Cortex of kidney (tissue), 1 donor: ENCODE measurements at places on chromosomes 3 and 15.

DNA sequence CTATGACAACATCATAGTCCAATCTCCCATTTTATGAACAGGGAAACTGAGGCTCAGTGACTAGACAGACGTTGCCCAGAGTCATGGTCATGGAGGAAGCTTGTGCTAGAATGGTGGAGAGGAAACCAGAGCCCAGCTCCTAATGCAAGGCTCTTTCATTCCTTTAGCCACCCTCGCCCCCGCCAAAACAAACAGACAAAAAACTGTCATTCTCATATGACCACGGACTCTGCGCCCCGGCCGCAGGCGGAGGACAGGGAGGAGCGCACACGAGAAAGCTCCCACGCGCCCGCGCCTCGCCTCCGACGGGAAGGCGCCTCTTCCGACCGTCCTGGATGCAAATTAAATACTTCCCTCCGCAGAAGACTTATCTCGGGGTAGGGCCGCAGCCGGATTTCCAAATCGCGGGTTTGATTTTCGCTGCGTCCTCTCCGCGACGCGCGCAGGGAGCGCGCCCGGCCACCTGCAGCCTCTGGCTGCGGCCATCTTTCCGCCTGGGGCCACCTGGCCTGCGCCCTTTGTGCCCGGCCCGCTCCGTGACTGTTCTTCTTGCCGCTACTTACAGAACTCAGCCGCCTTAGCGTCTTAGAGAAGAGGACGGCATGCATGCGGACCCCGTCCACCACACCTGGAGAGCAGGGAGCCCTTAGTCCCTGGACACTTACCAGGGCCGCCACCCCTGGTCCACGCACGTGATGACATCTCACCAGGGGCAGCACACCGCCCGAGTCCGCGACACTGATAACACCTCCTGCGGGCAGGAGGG lies 670 bp upstream of the ATP13A3 start:
- no peak for DNase-seq

DNA sequence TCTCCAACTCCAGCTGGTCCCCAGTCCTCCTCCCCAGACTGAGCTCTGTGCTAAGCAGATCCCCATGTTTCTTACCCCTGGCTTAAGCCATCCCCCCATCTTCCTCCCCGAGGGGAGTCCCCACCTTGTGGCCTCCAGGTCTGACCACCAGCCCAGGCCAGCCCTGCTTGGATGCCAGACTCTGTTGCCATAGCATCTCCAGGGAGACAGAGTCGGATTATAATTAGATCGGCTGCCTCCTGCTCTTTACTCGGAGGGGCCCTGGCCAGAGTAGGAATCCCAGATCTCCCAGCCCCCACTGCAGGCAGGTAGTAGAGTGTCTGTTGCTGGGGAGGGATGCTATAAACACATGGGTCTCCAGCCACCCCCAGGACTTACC lies 2.4 kb downstream of the KLHDC8B start:
- no peak for DNase-seq

- no peak for DNase-seq
Measured at GRCh38 chr15:92365906-92366305, 27.8 kb upstream of the ST8SIA2 start.

DNA sequence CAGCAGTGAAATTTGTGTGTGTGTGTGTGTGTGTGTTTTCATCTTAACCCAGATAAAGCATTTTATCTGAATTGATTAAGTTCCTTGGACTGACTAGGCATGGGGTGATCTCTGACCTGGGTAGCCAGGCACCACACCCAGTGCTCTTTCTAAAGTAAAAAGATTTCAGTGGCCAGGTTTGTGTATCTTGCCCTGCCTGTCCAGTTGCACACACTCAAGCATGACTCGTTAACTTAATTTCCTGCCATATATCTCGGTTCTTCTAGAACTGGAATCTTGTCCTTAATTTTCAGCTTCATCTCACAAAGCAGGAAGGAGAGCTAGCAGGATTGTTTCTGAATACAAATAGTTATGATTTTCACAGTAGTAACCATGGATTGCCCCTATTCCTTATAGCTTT lies 17.0 kb downstream of the TM4SF18 start:
- DNase-seq: no peak

DNA sequence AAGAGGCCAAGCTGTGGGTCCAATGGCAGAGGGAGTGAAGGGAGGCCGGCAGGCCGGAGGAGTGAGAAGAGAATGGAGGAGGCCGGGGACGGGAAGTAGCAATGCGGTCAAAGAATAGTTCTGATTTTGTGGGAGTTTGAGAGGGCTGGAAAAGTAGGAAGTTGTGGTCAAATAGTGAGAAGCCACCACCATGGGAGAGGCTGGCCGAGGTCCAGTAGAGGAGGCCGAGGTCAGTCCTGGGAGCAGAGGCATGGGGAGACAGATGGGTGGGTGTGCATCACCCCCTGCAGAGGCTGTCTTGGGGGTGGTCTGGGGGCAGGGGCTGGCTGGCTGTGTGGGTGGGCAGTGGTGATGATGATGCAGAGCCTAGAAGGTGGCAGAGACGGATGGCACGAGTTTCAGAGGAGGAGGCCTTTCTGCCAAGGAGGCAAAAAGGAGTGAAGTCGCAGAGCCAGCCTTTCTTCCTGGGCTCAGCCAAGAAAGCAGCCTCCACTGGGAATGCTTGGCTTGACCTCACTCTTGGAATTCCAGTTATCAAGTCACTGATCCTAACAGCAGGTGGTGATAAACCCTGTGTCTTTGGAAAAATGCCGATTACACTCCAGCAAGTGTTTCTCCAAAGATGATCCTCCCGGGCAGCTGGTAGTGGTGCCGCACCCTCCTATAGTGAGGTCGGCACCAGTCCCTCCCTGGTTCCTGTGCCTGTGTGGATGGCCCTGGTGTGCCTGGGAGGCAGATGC lies 57.3 kb downstream of the ARNT2 start:
- no peak for DNase-seq
